ENCODE measurements at places on chromosomes 7 and 10. TPM values are rescaled to one million over a fixed set of nuclear protein-coding genes. Genes with fewer than 3 reads are reported as not detected.

GRCh38 chr10:88115407-88115806, 252.0 kb downstream of the PTEN start:
- no peak for DNase-seq

GRCh38 chr7:100683659-100684533, 10.2 kb downstream of the GIGYF1 start:
- no peak for DNase-seq

DNA sequence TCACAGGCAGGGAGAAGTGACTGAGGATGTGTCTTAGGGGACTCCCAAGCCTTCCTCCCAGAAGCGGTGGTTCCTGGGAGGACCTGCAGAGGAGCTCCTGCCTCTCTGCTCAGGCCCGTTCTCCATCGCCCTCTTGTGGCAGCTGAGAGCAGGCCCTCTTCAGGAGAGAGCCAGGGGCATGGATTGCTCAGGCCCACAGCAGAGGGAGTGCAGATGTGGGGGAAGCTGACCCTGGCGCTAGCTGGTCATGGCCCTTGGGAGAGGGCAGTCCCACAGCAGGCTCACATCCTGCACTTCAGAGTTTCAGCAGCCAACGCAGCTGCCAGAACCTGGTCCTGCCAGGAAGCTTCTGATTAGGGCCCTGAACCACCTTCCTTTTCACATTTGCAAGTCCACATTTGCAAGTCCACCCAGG, 94.8 kb upstream of the TARP start:
- peak; percentile 95 for DNase-seq

DNA sequence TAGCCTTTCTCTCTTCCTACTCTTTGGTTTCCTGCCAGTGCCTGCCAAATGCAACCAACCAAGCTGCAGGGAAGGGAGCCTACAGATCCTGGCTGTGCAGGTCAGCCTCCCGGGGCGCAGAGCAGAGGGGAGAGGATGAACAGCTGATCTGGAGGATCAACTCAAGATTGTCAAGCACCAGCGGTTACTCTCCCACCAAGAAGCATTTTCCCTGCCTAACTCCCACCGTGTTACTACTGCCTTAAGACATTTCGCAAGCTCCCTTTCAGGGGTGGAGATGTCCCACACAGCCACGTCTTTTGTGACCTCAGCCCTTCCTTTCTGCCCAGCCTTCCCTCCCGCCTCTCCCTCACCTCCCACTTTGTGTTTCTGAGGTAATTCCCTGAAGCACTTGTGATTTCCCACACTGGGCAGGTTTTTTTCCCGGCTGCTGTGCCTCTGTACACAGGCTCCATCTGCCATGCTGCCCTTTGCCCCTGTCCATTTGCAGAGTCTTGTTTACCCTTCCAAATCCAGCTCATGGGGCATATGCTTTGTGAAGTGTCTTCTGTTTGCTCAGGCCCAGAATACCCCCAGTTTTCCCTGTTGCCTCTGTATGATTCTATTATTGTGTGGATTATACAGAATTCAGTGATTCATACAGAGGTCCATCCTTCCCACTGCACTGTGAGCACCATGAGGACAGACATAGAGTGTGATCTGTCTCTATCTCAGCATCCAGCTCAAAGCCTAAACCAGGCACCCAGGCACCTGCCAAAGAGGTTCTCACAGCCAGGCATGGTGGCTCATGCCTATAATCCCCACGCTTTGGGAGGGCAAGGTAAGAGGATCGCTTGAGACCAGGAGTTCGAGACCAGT, 40.9 kb upstream of the PAPSS2 start:
- DNase-seq, result no peak

DNA sequence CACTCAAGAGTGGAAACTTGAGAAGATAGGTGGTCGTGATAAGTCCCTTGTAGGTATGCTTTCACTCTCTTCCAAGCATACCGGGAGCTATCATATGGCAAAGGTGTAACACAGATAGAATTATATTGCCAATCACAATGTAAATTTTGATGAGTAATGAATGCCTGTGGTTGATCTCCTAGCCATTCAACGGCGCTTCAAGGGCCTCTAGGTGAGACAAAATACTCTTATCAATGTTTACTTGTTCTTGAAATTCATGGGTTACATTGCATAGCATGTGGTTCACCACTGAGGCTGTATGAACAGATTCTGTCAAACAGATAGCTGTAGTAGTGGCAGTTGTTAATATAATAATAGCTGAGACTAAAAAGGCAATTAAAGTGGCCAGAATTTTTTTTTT, 82.4 kb downstream of the THSD7A start:
- DNase-seq, result no peak

GRCh38 chr7:116451957-116452729, 47.4 kb upstream of the CAV2 start:
- no peak for DNase-seq

DNA sequence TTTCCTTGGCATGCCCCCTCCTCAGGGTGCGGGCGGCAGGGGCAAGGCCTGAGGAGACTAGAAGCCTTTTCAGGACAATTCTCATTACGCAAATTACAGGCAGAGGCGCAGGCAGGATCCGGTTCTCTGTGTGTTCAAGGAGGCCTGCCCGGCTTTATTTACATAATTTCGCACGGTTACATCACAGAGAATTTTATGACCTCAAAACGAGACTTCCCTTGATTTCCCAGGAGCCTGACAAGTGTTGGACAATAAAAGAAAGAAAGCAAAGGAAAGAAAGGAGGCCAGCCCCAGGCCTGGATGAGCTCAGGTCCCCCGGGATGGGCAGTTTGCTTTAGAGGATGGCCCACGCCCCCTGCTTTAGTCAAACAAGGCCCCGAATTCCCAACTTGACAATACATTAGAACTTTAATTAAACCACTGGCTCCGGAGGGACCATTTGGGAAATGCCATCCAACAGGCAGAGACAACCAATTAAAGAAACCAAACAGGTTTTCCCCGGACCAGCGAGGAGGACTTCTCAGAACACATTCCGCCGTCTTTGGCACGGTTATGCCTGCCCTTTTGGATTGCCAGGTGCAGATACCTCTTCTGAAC, 2.9 kb downstream of the MNX1 start:
- DNase-seq, result no peak

SPDYE11 gene
- not detected for total RNA-seq

GDF2 gene
- total RNA-seq, result not detected

SEC61G gene
- total RNA-seq, result 176 TPM

SLC29A4 gene
- 12.4 TPM for total RNA-seq

CCDC172 gene
- 1.8 TPM for total RNA-seq

ASB15 gene
- total RNA-seq, result not detected

PAPSS2 gene
- total RNA-seq, result 24.0 TPM

Measured in H9 (cell line).